ENCODE measurements at places on chromosomes 6 and 20. TPM values are rescaled to one million over a fixed set of nuclear protein-coding genes. Genes with fewer than 3 reads are reported as not detected.

Gene VTA1
- 43.6 TPM for total RNA-seq

Gene CEP85L
- 1.2 TPM for total RNA-seq

Gene MUC21
- not detected for total RNA-seq

Gene DLL1
- 0.23 TPM for total RNA-seq

Gene KIAA1586
- total RNA-seq = 5.6 TPM

Gene DPPA5
- total RNA-seq = not detected

Gene THEMIS
- total RNA-seq = not detected

Gene HCRTR2
- not detected for total RNA-seq

Gene CST2
- total RNA-seq = 0.53 TPM

Gene ZC2HC1B
- not detected for total RNA-seq

Gene GSTA2
- total RNA-seq = not detected

Gene CST5
- total RNA-seq = not detected

Gene BANF2
- not detected for total RNA-seq

Gene SIRPB2
- total RNA-seq = not detected
